ENCODE measurements at places on chromosomes 6 and 20. TPM values are rescaled to one million over a fixed set of nuclear protein-coding genes. Genes with fewer than 3 reads are reported as not detected.

OTOR gene
- not detected for total RNA-seq

NDRG3 gene
- total RNA-seq = 26.0 TPM

DNA sequence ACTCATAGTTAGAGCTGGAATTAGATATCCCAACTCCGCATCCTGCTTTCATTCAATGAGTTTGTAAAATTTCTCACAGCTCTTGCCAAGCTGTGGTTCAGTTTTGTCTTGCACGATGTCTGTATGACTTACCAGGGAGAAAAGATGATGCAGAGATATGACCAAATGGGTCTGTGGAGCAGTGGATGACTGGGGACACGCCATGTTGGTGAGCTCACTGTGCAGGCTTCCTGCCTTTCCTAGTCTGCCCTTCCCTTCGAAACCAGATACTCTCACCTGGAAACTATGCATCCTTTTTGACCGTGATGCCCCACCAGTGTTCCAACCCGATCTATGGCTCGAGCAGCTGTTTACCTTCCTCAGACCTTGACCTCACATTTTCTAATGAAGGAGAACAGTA lies 262.7 kb upstream of the BMP2 start:
- DNase-seq = no peak
- no peaks in the 10 kb centered on the region for H3K27me3 ChIP-seq
- H3K27ac ChIP-seq = no peak overlapping the region
- no peaks in the 10 kb centered on the region for H3K4me1 ChIP-seq
- H3K4me3 ChIP-seq = no peak overlapping the region

GRCh38 chr20:17898548-17898994 lies 70.0 kb downstream of the SNX5 start:
- peak; percentile 72 for DNase-seq
- no peaks in the 10 kb centered on the region for H3K36me3 ChIP-seq
- H3K27ac ChIP-seq = no peak overlapping the region
- H3K4me1 ChIP-seq = peaks cover 37% of the 10 kb centered on the region
- H3K4me3 ChIP-seq = no peak overlapping the region

- H3K27me3 ChIP-seq = no peaks in the 10 kb centered on the region
- no peak for DNase-seq
- H3K27ac ChIP-seq = no peak overlapping the region
- H3K36me3 ChIP-seq = peaks cover 6% of the 10 kb centered on the region
- peaks cover 16% of the 10 kb centered on the region for H3K4me1 ChIP-seq
These were observed 257.7 kb upstream of the MARCKS start for GRCh38 chr6:113599444-113599843.
